Renal pelvis (tissue), 12 donors: ENCODE measurements at places on chromosomes 1 and 21. TPM values are rescaled to one million over a fixed set of nuclear protein-coding genes. Genes with fewer than 3 reads are reported as not detected.

TNNT2 gene
- 56.1 TPM for polyA plus RNA-seq

CAPZA1 gene
- polyA plus RNA-seq, result 127 TPM

OR14A16 gene
- polyA plus RNA-seq, result not detected

AMY1B gene
- 0.40 TPM for polyA plus RNA-seq

DSTYK gene
- polyA plus RNA-seq, result 15.2 TPM

EXTL2 gene
- polyA plus RNA-seq, result 54.0 TPM

CCT8 gene
- 220 TPM for polyA plus RNA-seq

C1QTNF12 gene
- polyA plus RNA-seq, result 13.8 TPM

ATPAF1 gene
- polyA plus RNA-seq, result 87.4 TPM

OR6N2 gene
- not detected for polyA plus RNA-seq

PROK1 gene
- not detected for polyA plus RNA-seq

TMEM82 gene
- 6.1 TPM for polyA plus RNA-seq

FCRL5 gene
- polyA plus RNA-seq, result 0.09 TPM

GRCh38 chr1:211259638-211260126 is 516 bp downstream of the RCOR3 start:
- peak; percentile 52 for DNase-seq

DNA sequence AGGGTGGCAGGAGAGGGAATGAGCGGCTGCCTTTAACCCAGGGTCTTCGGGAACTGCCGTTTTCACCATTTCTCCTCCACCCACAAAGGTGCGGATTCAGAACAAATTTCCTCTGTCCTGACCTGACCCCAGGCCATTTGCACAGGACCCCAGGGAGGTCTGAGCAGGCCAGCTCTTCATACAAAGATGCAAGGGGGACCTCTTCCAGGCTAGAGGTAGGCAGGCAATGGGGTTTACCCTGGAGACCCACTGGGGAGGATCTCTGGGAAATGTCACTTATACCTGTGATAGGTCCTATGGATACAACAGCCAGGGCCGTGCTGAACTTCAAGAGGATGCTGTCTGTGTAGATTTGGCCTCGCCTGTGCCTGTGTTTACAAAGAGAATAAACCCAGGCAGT is 89.7 kb upstream of the VAMP3 start:
- DNase-seq, result no peak

- DNase-seq, result no peak
Observed at GRCh38 chr1:31241321-31241720, 1.6 kb upstream of the NKAIN1 start.

GRCh38 chr1:192506741-192507155 is 68.8 kb upstream of the RGS1 start:
- DNase-seq, result no peak

GRCh38 chr1:94100785-94101612 is 19.9 kb downstream of the ABCA4 start:
- DNase-seq, result peak; percentile 70

- DNase-seq, result no peak
Observed at GRCh38 chr1:1360506-1361169, 2.3 kb upstream of the MXRA8 start.

- DNase-seq, result no peak
Observed at GRCh38 chr1:20216574-20216973, 30.3 kb upstream of the PLA2G2C start.

DNA sequence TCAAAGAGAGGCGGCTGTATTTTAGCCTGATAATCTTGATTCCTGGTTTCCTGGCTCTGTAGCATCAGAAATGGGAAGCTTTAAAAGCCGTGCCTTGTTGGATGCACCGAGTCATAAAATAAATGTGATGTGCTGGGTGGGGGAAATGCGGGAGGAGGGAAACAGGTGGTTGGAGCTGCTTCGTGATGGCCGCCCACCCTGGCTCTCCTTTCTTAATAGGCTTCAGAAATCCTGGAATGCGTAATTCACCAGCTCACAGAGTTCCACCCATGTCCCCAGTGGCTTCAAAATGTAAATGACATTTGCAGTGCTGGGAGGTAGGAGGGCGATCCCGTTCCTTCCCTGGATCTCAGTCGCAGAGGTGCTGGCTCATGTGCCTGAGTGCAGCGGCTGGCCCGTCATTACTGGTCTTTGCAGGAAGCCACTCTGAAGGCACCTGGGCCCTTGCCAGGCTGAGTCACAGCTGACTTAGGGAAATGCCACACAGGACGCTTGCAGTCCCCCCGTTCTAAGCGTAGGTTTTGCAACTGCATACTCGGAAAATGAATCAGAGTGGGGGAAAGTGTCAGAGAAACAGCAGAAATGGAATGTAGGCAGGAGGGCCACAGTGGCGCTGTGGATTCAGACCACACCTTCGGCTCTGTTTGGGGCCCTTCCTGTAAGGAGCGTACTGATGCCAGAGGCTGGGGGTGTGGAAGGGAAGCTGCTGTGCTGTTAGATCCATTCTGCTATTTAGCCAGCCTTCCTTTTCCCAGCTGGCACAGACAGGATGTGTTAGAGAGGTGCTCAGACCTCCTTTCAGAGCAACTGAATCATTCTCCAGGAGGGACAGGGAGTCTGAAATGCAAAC is 37.6 kb downstream of the GALNT2 start:
- peak; percentile 62 for DNase-seq

- DNase-seq, result no peak
Observed at GRCh38 chr1:118388301-118388959, 203.4 kb upstream of the SPAG17 start.

- DNase-seq, result peak; percentile 40
Observed at GRCh38 chr1:28580722-28581530, 11.1 kb upstream of the RAB42 start.

- DNase-seq, result no peak
Observed at GRCh38 chr1:198678901-198679329, 40.1 kb downstream of the PTPRC start.

- no peak for DNase-seq
Observed at GRCh38 chr1:107664982-107665925, 299.7 kb downstream of the VAV3 start.

DNA sequence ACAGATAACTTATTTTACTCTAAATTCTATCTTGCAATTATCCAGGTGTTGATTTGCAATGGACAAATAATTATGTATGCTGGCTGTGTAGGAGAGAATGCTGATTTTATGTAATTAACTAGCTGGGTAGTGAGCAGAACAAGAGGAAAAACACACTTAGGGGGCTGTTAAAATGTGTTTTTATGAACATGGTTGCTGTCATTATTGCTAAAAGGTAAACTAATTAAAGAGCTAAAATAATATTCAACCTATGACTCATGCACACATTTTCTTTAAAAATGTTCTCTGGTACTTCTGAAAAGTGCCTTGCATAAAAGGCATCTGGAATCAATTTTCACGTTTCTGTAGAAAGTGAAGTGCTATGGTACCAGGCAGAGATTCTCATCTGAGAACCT is 192.8 kb upstream of the C8B start:
- DNase-seq, result no peak

- DNase-seq, result no peak
Observed at GRCh38 chr1:114274621-114275317, 121.1 kb upstream of the SYT6 start.

DNA sequence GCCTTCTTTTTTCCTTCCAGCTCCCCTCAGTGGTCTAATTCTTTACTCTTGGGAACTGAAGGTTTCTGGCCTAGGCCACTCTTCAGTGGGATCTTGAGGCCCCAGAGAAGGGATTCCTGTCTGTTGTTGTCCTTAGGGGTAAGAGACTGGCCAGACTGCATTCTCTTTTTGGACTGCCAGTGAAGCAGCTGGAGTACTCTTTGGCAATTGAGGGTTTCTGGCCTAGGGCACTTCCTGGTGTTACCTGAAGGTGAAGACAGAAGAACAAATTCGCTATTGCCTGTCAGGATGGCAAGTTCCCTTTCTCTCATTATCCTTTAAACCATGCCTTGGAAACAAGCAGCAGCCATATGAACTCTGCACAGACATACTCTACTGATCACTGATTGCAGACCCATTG is 286.6 kb upstream of the ZP4 start:
- no peak for DNase-seq

GRCh38 chr1:172533513-172534151 is 682 bp downstream of the SUCO start:
- peak; percentile 66 for DNase-seq

- DNase-seq, result peak; percentile 56
Observed at GRCh38 chr1:215567491-215568298, 591 bp downstream of the KCTD3 start.

GRCh38 chr1:172394811-172395210 is 25.7 kb upstream of the C1orf105 start:
- DNase-seq, result no peak
